ENCODE measurements at places on chromosomes 12 and 14.

DNA sequence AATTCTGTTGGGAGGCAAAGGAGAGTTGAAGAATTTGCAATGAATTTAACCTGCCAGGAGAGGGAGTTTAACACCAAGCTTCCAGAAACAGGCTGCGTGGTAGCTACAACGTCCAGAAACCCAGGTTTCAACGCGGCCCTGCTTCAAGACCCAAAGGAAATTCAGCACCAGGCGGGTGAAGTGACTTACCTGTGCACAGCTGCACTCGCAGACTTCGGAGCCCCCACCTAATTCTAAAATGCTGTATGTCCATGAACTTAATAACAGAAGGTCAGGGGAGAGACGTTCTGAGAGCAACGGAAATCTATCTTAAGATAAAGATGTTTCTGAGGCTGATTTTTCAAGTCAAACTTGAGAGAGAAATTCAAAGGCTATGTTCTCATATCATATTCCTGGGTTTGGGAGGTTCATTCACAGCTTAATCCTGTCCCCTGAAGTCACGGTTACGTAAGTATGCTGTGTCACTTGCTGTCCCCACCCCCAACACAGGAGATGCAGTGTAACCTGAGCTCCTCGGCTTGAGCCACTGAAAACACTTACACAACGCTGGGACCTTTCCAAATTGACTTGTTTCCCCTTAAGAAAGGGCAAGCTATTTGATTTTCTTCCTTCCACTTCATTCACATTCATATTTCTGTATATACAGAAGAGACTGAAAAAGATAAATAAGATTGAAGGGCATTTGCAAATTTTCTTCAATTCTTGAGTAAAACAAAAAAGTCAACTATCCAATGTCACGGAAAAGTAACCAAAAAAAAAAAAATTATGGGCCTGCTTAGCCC, 22.7 kb downstream of the CLIP1 start:
- DNase-seq = peak; percentile 40

- no peak for DNase-seq
Observed at GRCh38 chr14:28877923-28878322, 111.3 kb downstream of the FOXG1 start.

DNA sequence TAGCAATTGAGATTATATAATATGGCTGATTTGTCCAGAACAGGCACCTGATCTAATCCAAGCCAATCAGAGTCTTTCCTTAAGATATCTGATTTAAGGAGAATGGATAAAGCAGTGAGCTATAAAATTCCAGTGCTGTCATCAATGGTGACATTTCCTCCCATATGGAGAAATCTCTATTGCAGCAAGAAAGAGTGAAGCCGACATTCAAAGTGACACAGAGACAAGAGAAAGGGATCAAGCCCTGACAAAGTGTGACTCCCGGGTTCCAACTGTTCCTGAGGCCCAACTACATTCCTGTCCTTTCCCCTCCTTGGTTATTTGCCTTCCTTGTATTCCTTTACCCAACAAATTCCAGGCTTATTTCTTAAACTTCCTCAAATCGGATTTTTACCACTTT, 430.0 kb upstream of the SOX5 start:
- DNase-seq = no peak

- DNase-seq = no peak
Observed at GRCh38 chr12:79645235-79645630, 45.5 kb downstream of the PAWR start.

DNA sequence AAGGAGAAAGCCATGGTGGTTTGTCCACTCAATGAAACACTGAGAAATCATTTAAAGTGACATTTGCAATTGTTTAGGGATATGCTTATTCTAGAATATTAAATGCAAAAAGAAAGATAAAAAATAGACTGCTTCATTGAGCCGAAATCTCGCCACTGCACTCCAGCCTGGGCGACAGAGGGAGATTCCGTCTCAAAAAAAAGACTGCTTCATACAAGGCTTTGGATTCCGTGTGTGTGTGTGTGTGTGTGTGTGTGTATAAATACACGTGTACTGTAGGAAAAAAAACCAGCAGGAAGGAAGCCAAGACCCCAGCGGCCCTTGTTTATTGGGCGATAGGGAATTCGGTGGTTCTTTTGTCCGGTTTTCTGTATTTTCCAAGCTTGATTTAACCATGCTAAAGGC, 3.2 kb upstream of the ZNF839 start:
- no peak for DNase-seq

DNA sequence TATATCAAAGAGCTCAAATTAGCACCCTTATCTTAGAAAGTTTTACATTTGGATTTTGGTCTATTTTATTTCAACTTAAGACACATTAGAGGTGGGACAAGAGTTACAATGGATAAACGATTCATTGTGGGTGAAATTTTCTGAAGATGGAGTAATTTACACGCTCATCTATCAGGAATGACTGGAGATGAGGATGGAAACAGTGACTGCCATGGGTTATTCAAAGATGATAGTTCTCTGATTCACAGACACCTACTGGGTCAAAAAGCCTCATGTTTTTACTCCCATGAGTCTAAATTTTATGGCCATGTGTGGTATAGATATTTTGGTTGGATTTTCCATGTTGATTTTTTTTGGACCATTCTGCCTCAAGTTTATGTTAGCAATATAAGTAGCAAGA, 22.1 kb downstream of the SAMD4A start:
- DNase-seq = no peak

- DNase-seq = no peak
Observed at GRCh38 chr14:54848910-54849309, 53.7 kb downstream of the GCH1 start.

DNA sequence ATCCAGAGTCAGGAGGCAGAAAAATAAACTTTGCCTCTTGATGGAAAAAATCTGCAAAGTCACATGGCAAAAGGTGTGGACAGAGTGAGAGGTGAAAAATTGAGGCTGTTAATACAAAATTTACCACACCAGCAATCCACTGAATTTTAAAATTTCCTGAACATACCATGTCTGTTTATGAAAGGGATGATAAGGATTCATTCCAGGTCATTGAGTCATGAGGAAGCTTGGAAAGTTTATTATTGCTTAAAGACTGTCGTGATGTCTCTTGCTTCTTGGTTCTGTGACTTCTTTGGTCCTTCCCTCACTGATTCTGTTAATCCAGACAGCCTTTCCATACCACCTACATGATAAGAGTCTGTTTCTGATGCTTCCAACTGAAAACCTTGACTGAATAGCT, 73.2 kb downstream of the TTC6 start:
- no peak for DNase-seq

- DNase-seq = peak; percentile 8
Observed at GRCh38 chr12:66860752-66861750, 182.2 kb upstream of the GRIP1 start.

Measured in brain pericyte (primary cell).